Osteocyte (in vitro differentiated cells): ENCODE measurements at places on chromosomes 11 and 22. TPM values are rescaled to one million over a fixed set of nuclear protein-coding genes. Genes with fewer than 3 reads are reported as not detected.

- DNase-seq = no peak
These were observed 6.6 kb upstream of the FLI1 start for GRCh38 chr11:128687321-128687720.

DNA sequence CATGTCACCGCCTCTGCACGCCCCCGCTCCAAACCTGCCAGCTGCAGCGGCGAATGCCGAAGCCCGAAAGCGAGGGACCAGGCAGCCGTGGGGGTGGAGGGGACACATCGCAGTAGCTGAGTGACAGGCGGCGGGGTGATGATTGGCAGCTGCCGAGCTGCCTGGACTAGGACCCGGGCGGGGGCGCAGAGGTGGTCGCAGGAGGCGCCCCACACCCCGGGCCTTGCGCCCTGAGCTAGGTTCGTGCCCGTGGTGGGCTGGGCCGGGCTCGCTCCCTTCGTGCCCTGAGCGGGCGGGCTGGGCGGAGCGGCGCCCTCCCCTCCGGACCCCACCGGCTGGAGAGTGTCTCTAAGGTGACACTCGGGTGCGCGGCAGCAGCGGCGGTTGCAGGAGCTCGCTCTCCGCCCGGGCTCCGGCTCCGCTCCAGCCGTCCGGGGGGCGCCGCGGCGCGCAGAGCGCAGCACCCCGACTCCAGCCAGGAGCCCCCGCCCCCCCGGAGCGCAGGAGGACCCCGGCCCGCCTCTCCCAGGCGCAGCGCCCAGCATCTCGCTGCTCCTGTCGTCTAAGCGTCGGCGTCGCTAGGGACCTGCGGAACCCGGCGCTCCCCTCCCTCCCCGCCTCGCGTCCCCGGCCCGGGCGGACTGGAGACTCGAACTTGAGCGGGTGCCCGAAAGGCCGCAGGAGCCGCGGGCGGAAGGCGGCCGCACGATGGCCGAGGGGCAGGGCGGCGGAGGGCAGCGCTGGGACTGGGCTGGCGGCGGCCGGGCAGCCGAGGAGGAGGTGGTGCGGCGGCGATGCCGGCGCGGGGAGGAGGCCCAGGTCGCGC, 14.5 kb upstream of the DGKZ start:
- no peak for DNase-seq

GRCh38 chr11:122933416-122933815, 48.2 kb downstream of the BSX start:
- no peak for DNase-seq

- DNase-seq = no peak
These were observed 13.7 kb upstream of the KDM4E start for GRCh38 chr11:95011376-95011775.

GRCh38 chr22:19063581-19064353, 58.4 kb downstream of the DGCR2 start:
- DNase-seq = no peak

GRCh38 chr11:128374026-128374425, 213.3 kb downstream of the ETS1 start:
- no peak for DNase-seq

DNA sequence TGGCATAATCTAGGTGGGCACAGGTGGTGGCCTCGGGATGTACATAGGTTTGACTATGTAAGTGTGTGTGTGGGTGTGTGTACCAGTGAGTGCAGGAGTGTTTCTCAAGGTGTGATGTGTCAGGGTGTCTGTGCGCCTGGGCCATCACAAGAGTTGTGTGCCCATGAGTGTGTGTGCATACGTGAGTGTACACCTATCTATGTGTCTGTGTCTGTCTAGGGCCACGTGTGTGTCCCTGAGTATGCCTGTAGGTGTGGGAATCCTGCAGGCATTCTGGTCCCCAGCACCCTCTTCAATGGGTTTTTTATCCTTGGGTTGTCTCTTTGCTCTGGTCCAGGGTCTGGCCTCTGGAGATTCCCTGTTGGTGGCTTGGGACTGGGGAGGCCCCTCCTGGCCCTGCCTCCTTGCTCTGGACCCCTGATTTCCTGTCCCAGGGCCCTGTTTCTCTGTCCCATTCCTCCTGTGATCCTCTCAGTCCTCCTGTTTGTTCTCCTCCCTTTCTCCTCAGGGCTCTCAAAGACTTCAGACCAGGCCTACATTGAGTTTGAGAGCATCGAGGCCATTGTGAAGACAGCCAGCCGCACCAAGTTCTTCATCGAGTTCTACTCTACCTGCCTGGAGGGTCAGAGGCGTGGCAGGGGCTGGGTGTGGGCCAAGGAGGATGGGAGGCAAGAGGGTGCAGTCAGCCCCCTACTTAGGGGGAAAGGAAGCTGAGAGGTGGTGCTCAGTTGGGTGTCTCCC, 9.4 kb downstream of the INPPL1 start:
- peak; percentile 59 for DNase-seq

- DNase-seq = no peak
These were observed 32.7 kb upstream of the MICAL2 start for GRCh38 chr11:12077535-12078280.

DNA sequence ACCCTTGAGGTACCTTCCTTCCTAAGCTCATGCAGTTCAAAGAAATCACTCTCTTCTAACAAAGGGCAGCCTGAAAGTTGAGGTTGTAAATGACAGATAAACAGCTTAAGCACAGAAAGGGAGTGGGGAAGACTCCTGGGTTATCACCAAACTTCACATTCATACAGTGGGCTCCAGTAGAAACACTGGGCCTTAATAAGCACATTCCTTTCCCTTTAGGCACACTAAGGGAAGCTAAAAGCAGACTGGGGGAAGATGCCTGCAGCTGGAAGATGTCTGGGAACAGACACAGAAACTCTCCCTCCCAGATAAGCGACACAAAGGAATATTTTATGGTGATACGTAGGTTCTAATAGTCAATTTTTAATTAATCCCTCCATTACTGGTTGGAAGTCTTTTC, 350.3 kb upstream of the MPPED2 start:
- no peak for DNase-seq

GRCh38 chr11:111944651-111945051, 7.5 kb downstream of the DIXDC1 start:
- DNase-seq = peak; percentile 17

DNA sequence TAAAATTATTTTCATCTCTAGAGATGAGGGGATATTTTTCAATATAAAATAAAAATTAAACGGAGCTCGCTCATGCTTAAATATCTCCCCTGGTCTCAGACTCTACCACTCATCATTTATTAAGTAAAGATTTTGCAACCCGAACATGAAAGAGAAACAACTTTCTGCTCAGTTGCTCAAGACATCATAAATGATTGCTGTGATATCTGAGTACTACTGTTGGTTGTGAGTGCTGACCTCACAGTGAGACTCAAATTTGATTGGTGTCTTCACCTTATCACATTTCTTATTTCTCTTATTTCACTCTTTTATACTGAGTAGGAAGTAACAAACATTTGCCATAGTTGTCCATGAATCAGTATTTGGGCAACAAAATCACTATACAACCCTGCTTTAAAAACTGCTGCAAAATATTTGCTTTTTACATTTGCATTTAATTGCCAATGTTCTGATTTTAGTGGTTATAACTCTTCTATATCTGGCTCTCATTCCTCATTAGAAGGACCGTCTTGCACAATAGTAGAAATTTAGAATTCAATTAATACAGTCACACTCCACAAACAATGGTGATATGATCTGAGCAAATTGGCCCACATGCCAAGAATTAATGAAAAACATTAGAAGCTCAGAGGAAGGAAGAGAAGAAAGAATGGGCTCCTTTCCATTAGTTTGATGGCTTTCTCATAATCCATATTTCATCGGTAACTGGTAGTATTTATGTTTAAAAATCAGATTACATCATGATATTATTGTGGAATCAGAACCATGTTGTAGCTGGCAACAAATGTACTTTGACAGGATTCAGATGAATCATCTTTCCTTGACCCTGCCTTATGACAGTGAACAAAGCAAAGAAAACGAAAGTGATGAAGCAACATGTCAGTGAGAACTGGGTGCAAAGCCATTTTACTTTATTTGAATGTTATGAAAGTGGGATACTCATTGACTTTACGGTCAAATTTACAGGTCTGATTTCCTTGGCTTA, 973.6 kb upstream of the TENM4 start:
- no peak for DNase-seq

GRCh38 chr11:27064086-27064485, 23.5 kb downstream of the BBOX1 start:
- DNase-seq = no peak

GRCh38 chr22:36781656-36782627, 6.0 kb upstream of the IFT27 start:
- DNase-seq = peak; percentile 90

DNA sequence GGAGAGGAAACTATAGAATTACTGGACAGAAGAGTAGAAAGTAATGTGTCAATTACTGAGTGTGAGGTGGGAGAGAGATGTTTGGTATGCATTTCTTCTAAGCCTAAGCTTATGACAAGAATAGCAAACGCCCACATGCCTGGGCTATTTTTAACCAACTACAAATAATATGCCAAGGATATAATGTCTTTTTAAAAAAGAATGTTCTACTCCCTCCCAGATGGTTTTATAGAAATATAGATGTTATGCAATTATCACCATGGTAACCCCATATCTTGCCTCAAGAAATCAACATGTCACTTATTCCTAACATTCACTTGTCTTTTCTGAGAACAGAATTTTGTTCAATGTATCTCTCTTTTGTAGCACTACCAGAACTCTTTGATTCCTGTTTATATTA, 996.7 kb upstream of the CHORDC1 start:
- no peak for DNase-seq

- no peak for DNase-seq
These were observed 839 bp downstream of the LRRN4CL start for GRCh38 chr11:62688491-62688890.

DNA sequence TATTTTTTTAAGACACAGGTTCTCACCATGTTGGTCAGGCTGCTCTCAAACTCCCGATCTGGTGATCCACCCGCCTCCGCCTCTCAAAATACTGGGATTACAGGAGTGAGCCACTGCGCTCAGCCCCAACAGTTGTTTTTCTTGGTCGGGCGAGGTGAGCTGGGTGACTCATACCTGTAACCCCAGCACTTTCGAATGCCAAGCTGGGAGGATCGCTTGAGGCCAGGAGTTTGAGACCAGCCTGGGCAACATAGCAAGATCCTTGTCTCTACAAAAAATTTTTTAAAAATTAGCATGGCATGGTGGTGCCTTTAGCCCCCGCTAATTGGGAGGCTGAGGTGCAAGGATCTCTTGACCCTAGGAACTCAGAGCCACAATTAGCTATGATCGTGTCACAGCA, 7.0 kb upstream of the NF2 start:
- no peak for DNase-seq

GRCh38 chr11:68996376-68997123, 15.8 kb upstream of the MRGPRD start:
- no peak for DNase-seq

GRCh38 chr11:102762361-102762767, 18.1 kb downstream of the MMP10 start:
- no peak for DNase-seq

DNA sequence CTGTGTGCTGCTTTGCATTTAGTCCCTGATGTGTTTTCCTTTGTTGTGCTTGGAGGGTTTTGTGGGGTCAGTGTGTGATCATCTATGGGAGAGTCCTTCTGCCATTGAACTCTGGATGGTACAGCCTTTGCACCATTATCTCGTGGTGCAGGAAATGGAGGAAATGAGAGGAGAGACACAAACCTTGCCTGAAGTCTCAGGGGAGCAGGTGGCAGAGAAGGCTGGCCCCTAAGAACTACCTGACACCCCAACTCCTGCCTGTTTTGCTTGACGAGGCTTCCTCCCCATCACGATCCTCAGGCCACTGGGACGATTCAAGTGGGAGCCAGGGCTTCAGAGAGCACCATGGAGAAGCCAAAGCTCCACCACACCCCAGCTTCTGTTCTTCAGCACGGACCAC, 1316.4 kb downstream of the TBC1D22A start:
- DNase-seq = no peak

GRCh38 chr22:37661160-37661924, 2.8 kb downstream of the PDXP start:
- DNase-seq = peak; percentile 81

- DNase-seq = no peak
These were observed 131.9 kb downstream of the WNT7B start for GRCh38 chr22:45845076-45845487.

GRCh38 chr22:43319661-43320486, 23.3 kb downstream of the SCUBE1 start:
- DNase-seq = no peak

DNA sequence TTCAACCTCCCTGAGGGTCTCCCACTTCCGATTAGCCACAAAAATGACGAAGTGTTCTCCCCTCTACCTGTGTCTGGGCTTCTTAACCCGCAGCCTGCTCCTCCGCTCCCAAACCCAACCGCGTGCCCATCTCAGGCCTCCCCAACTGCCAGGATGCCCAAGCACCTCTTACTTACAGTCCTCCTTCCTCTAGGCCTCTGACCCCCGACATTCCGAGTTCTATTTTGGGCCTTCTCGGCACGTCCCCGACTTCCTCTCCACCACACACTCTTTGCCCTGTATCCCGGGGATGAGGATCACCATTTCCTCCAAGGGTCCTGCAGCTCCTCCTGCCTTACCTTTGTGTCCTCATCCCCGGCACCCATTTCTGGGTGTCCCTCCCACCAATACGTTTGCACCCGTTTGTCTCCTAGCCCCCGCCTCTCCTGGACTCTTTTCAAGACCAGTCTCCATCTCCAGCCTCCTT, 388 bp upstream of the MUS81 start:
- no peak for DNase-seq

GRCh38 chr11:130485983-130486382, 37.5 kb downstream of the ADAMTS15 start:
- no peak for DNase-seq

DNA sequence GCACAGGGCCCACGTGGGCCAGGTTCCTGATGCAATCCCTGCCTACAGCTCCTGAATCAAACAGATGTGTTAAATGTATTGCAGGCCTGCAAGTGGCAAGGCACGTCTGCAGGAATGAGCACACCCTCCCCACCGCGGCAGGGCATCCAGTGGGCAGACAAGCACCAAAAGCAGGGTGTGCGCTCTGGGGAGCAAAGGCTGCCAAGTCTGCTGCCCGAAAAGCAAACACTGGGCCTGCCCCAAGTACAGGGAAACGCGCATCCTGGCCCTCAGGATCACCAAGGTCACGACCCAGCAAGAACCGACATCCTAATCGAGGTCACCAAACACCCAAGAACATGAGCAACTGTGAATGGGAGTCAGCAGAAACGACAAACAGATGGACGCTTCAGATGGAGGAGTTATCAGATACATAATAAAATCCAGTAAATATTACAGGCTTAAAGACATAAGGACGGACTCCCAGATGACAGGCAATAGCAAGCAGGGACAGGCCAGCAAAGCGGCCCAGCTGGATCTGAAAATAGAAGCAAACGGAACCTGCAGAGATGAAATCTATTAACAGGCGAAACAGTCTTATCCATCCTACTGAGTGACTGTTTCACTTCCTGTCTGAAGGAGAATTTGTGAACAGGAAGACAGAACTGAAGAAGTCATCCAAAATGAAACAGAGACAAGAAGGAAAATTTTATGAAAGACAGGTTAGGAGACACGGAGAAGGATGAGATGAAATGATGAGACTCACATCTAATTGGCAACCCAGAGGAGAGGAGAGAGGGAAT, 26.7 kb downstream of the CARS1 start:
- DNase-seq = no peak

The TOMM22 gene
- 60.7 and 61.0 TPM in 2 replicates for total RNA-seq

The PDGFB gene
- 16.8 and 20.0 TPM in 2 replicates for total RNA-seq

The ROBO4 gene
- total RNA-seq = 0.56 TPM in 1 of 2 replicates, not detected in the other

The GP1BB gene
- 28.6 and 34.1 TPM in 2 replicates for total RNA-seq

The OR2AT4 gene
- not detected in 2 replicates for total RNA-seq

The PHF5A gene
- total RNA-seq = 29.0 and 30.9 TPM in 2 replicates

The TRIM6 gene
- total RNA-seq = 1.9 TPM in 2 replicates

The F2 gene
- 0.19 TPM in 1 of 2 replicates, not detected in the other for total RNA-seq

The C1QTNF4 gene
- 0.37 and 0.51 TPM in 2 replicates for total RNA-seq

The HEPN1 gene
- total RNA-seq = not detected in 2 replicates

The SLC25A18 gene
- total RNA-seq = not detected in 2 replicates

The PAMR1 gene
- 3.8 and 4.4 TPM in 2 replicates for total RNA-seq

The NAALAD2 gene
- total RNA-seq = 3.9 and 5.5 TPM in 2 replicates
